ENCODE measurements at places on chromosomes 6 and 20.

DNA sequence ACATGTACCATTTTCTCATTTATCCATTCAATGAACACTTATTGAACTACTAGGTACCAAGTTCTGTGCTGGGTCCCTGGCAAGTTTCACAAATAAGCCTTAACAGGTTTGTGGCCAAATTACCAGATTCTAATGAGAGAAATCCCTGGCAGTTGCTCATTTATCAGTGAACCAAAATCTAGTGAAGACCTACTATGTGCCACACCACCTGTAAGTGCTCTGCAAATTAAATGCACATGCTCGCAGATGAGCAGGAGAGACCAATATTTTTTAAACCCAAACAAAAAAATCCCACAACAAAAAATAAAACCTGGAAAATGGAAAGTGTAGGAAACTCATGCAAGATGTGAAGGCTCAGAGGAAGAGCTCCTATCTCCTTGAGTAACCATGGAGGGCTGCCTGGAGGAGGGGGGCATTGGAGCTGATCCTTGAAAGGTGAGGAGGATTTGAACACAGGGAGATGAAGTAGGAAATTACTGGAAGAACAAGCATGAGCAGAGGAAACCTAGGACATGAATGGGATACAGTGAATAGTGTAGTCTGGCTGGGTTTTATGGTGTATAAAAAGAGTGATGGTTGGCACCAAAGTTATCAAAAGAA is 48.9 kb downstream of the CDH22 start:
- DNase-seq: no peak

- no peak for DNase-seq
Measured at GRCh38 chr6:83966539-83966938, 67.0 kb upstream of the MRAP2 start.

GRCh38 chr6:29887819-29888776 is 54.2 kb upstream of the HLA-A start:
- peak; percentile 79 for DNase-seq

GRCh38 chr6:69894578-69895347 is 28.4 kb downstream of the COL19A1 start:
- no peak for DNase-seq

- no peak for DNase-seq
Measured at GRCh38 chr6:43091436-43091991, 15.4 kb downstream of the PTK7 start.

GRCh38 chr20:23926944-23927872 is 47.7 kb upstream of the CST5 start:
- DNase-seq: no peak

DNA sequence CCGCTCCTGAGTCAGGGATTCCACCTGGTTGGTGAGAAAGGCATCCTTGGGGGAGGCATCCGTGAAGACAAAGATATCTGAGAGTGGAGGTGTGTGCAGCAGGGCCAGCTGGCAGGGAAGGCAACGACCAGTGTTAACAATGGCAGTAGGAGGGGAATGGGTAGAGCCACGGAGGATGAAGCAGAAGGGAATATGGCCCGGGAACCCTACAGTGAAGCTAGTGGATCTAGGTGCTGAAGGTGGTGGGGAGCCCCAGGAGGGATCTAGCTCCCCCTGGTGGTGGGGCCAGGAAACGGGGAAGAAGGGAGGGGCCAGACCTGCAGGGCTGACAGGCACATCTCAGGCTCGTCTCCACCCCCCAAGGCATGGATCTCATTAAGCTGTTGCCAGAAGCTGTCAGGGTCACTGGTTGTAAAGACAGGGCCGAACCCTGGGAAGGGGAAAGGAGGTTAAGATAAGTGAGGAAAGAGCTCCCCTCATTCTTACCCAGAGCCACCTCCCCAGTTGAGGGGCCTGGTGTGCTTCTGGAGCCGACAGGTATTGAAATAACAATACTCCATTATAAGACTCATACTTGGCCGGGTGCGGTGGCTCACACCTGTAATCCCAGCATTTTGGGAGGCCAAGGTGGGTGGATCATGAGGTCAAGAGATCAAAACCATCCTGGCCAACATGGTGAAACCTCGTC is 7.3 kb downstream of the VWA7 start:
- peak; percentile 53 for DNase-seq

- no peak for DNase-seq
Measured at GRCh38 chr6:81929828-81930227, 177.3 kb upstream of the TENT5A start.

DNA sequence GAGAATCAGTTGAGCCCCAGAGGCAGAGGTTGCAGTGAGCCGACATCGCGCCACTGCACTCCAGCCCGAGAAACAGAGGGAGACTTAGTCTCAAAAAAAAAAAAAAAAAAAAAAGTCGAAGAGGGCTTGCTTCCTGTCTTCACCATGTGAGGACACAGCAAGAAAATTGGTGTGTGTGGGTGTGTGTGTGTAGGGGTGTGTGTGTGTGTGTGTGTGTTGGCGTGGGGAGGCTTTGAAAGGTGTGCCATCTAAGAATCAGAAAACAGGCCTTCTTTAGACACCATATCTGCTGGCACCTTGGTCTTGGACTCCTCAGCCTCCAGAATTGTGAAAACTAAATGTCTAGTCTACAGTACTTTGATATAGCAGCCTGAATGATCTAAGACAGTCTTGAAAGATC is 6.9 kb upstream of the RBPJL start:
- no peak for DNase-seq

GRCh38 chr20:53330601-53331140 is 263.0 kb downstream of the ZNF217 start:
- no peak for DNase-seq

DNA sequence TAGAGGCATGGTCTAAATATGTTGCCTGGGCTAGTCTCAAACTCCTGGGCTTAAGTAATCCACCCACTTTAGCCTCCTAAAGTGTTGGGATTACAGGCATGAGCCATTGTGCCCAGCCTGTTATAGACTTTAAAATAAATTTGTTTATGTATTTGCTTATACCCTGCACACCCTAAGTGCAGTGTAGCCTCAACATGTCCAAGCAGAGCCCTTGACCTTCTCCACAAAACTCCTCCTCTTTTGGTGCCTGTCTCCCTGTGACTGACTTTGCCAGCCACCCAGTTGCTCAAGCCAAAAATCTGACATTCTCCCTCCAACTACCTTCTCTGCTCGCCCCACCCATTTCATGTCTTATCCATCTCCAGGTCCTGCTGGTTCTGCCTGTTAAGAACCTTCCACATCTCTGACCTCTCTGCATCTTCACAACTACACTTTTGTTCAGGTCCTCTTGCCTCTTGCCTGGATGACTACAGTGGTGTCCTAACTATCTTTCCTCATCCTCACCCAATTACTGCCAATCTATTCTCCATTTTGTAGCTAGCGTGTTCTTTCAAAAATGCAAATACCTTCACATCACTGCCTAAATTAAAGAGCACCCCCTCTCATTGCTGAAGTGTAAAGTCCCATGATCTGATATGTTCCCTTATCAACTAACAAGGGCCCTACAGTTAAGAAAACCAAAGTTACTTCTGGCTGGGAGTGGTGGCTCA is 11.2 kb upstream of the KIFC1 start:
- no peak for DNase-seq

DNA sequence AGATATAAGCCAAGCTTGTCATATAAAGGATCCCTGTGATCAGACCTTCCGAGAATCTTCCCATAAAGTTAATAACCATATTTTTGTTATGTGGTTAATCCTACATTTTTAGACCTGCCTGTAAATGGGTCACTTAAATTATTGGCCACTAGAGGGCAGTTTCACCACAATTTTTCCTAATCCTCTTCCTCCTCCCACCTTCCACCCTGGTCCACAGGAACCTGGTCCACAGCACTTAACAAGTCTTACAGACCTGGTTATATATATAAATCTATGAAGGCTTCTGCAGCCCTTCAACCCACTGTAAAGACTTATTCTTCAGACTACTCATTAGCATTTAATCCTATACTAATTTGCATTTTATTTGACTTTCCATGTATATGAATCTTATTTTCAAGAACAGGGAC is 28.3 kb downstream of the MRS2 start:
- DNase-seq: no peak

DNA sequence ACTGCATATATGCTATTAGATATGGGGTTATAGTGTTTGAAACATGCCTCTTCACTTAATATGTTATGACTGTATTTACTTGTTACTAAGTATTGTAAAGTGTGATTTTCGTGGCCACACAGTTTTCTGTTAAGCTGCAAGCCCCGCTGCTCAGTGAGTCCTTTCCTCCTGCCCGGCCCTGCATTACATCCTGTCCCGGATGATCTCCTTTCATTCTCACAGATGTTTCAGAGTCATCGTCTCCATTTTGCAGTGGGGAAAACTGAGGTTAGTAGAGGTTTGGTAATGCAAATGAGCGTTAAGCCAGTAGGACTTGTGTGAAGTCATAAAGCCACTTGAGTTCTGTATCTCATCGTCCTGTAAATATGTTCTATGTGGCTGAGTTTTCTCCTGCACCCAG is 155.5 kb downstream of the CFAP61 start:
- no peak for DNase-seq

- no peak for DNase-seq
Measured at GRCh38 chr6:145245119-145245518, 490.2 kb downstream of the EPM2A start.

DNA sequence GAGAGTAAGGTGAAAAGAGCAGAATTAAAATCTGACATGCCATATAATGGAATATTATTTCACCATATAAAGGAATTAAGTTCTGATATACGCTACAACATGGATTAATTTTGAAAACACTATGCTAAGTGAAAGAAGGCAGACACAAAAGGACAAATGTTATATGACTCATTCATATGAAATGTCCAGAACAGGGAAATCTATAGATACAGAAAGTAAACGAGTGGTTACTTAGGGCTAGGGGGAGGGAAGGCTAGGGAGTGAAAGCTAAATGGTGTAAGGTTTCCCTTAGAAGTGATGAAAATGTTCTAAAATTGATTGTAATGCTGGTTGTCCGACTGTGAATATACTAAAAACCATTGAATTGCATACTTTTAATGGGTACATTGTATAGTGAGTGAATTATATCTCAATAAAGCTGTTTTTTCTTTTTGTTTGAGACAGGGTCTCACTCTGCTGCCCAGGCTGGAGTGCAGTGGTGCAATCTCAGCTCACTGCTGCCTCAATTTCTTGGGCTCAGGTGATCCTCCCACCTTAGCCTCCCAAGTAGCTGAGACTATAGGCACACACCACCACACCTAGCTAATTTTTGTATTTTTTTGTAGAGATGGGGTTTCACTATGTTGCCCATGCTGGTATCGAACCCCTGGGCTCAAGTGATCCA is 8.2 kb downstream of the PRPH2 start:
- no peak for DNase-seq

DNA sequence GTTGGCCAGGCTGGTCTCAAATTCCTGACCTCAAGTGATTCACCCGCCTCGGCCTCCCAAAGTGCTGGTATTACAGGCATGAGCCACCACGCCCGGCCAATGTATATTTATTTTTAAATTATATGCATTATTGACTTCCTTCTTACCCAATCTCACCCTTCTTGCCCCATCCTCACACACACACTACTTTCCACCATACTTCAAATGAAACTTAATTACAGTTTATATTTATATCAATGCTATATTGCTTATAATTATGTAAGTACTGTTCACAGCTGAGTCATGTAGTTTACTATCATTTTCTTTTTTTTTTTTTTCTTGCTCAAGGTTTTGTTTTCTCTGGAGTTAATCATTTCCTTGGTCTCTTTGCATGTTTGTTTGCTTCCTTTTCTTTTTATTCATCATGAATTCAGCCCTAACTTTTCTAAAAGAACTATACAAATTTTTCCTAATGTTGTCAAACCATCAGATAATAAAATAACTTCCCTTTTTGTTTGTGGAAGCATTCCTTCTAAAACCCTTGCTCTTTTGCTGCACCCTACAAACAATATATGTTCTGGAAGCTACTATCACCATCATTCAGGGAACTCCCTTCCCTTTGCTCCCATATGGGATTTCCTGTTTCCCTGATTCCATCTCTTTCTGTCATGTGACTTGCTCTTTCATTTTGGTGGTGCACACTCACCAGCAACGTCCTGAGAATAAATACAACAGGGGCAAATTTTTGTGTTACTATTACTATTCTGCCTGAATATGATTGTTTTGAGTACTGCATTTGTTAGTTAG is 201.7 kb upstream of the SASH1 start:
- DNase-seq: no peak

- DNase-seq: no peak
Measured at GRCh38 chr6:5249451-5250122, 11.2 kb downstream of the LYRM4 start.

- DNase-seq: no peak
Measured at GRCh38 chr6:72691249-72691648, 69.4 kb downstream of the KCNQ5 start.

- no peak for DNase-seq
Measured at GRCh38 chr20:47664744-47665143, 120.5 kb downstream of the SULF2 start.

DNA sequence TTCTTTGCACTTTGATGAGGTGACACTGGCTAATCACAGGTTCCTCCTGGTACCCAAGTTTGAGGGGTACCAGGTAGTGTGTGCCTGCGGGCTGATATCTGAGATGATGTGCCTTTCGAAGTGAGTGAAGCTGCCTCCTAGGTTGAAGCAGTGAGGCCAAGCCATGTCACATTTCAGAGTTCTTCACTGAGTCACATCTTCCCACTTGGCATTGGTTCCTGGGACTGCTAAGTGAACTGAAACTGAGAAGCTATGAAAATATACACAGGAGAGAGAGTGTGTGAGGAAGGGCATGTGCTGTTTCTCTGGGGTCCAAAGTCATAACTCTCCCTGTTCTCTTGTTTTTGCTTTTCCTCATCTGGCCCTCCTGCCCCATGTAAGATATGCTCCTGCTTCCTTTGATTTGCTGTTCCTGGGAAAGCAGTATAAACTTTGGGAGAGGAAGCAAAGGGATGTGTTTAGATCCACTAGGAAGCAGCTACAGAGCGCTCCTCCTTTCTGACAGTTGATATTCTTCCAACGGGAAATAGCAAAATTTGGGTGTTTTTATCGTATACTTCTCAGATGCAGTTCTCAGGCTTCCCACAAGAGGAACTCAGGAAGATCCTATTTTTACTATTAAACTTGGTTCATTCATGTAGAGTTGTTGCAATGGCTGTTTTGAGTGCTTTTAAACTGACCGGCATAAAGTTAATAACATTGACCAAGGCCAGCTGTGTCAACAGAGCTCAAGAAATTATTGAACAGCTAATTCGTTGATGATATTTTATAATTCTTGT is 153.7 kb downstream of the MOXD1 start:
- DNase-seq: no peak

GRCh38 chr20:699811-700338 is 24.3 kb upstream of the SCRT2 start:
- no peak for DNase-seq

DNA sequence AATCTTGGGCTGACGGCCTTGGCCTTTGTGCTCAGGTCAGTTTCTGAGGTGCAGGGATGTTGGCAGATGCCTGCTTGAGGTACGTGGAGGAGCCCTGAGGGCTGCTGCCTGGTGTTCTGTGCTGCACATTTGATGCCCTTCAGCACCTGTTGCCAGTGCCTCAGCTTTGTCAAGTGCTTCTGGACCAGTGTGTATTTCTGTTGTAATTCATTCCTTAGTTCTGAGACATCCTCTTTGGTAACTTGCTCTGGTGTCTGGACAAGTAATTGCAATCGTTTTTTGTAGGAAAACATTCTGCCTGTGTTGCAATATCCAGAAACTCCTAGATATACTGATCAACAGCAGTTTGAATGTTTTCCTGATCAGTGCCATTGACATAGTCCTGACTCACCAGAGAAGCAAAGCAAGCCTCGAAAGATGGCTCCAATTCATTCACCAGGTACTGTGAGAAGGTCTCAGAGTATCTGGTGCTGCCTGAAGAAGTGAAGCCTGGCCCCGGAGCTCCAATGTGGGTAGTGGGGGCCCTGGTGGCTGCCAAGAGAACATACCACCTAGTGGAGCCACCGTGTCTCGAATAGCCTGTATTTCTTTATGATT is 26.7 kb downstream of the ZNF337 start:
- no peak for DNase-seq

GRCh38 chr6:124123617-124124209 is 320.0 kb downstream of the NKAIN2 start:
- no peak for DNase-seq
